Activated CD4-positive, alpha-beta T cell treated with anti-CD3 and anti-CD28 coated beads, Interleukin-2, amount 50 U/mL, for 1 hour (primary cell): ENCODE measurements at places on chromosomes 7 and 10.
A peak's percentile ranks its signal among the peaks of the same experiment; 100 is the strongest.

GRCh38 chr7:142362349-142362748, 104.5 kb upstream of the PRSS58 start:
- DNase-seq, result no peak

- no peak for DNase-seq
Measured at GRCh38 chr7:42869131-42870020, 42.5 kb downstream of the C7orf25 start.

DNA sequence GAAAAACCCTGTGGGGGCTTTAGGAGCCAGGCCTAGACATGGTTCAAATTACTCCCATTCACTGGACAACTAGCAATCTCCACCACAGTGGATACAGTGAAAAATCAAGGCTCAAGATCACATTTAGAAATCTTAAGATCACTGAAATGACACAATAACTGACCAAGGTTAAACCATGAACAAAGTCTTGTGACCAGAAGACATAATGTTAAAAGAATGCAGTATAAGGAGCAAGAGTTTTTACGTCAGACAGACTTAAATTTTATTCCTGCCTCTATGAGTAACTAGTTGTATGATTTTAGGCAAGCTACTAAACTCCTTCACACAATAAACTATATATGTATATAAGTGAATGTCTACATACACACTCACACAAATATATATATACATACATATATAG, 68.5 kb downstream of the MICU1 start:
- no peak for DNase-seq

GRCh38 chr7:127527561-127527960, 57.8 kb downstream of the GCC1 start:
- DNase-seq, result no peak

GRCh38 chr10:49053998-49054692, 61.2 kb downstream of the VSTM4 start:
- no peak for DNase-seq

- DNase-seq, result no peak
Measured at GRCh38 chr10:14660831-14661230, 113.9 kb downstream of the FAM107B start.

GRCh38 chr7:33807779-33808482, 97.4 kb upstream of the BMPER start:
- DNase-seq, result no peak

DNA sequence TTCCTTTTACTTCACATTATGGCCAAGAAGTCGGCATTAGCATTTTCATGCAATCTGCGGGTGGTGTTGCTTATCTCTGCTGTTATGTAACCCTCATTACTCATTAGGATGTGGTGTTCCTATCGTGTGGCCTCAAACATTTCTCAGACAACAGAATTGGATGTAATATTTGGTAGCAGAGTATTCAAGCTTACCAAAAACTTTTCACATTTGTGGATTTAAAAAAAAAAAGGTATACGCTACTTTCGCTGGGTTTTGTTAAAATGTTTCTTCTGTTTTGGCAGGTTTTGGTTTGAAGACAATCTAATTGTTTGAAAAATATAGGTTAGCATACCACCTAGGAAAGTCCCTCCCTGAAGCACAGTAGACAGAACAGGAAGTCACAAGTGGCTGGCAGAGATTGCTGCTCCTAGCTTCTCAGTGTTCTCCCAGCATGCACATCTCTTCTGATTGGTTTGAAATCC, 128.8 kb downstream of the GATA3 start:
- peak; percentile 24 for DNase-seq

- DNase-seq, result no peak
Measured at GRCh38 chr7:85030893-85031292, 156.0 kb downstream of the SEMA3D start.

- DNase-seq, result no peak
Measured at GRCh38 chr7:25720427-25720826, 431.6 kb upstream of the NFE2L3 start.

GRCh38 chr7:88590963-88591362, 168.5 kb upstream of the ZNF804B start:
- no peak for DNase-seq

GRCh38 chr10:4557469-4557868, 268.5 kb upstream of the AKR1E2 start:
- no peak for DNase-seq

DNA sequence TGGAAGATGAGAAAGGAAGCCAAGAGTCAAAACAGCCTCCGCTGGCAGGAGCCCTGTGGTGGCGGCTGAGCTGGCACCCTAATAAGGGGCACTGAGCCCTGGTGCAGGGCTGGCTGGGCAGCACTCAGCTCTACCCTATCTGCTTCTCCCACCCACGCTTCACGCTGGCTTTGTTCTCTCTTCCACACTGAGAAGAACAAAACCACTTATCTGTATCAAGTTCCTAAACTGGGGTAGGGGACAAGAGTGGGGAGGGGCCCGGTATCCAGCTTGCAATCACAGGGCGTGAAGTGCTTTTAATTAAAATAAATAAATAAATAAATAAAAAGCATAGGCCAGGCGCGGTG, 52.1 kb downstream of the FAM53B start:
- no peak for DNase-seq

- no peak for DNase-seq
Measured at GRCh38 chr7:45055594-45056219, 33.1 kb downstream of the NACAD start.

GRCh38 chr7:142720986-142721385, 28.3 kb upstream of the PRSS1 start:
- no peak for DNase-seq

GRCh38 chr7:31776616-31777015, 89.6 kb downstream of the PPP1R17 start:
- DNase-seq, result no peak

- no peak for DNase-seq
Measured at GRCh38 chr10:27624941-27625340, 120.7 kb downstream of the MKX start.

- DNase-seq, result no peak
Measured at GRCh38 chr10:116989439-116989838, 15.5 kb downstream of the SHTN1 start.

GRCh38 chr10:24947304-24948097, 4.9 kb downstream of the PRTFDC1 start:
- no peak for DNase-seq

GRCh38 chr10:129773359-129773990, 190.6 kb downstream of the EBF3 start:
- no peak for DNase-seq

GRCh38 chr10:51244309-51244708, 170.0 kb downstream of the PRKG1 start:
- no peak for DNase-seq

GRCh38 chr10:11986593-11987216, 55.9 kb downstream of the UPF2 start:
- DNase-seq, result peak; percentile 74

GRCh38 chr10:94439275-94439861, 37.0 kb downstream of the TBC1D12 start:
- no peak for DNase-seq

GRCh38 chr10:117627561-117627960, 85.0 kb downstream of the EMX2 start:
- DNase-seq, result no peak

DNA sequence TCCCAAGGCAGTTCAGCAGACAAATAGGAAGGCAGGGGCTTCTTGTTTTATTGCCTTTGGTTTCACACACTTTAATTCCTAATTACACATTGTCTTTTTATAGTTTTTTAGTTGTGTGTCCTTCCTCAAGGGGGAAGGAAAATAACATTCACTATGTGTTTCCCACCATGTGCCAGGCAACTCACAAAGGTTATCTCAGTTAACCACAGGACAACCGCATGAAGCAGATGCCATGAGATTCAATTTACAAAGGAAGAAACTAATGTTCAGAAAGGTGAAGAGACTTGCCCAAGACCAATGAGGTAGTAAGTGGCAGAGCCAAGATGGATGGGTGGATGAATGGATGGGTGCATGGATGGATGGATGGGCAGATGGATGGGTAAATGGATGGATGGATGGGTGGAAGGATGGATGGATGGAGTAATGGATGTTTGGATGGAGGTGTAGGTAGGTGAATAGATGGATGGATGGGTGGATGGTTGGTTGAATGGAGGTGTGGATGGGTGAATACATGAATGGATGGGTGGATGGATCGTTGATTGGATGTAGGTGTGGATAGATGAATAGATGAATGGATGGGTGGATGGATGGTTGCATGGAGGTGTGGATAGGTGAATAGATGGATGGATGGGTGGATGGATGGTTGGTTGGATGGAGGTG, 77.9 kb downstream of the ARHGAP22 start:
- no peak for DNase-seq

DNA sequence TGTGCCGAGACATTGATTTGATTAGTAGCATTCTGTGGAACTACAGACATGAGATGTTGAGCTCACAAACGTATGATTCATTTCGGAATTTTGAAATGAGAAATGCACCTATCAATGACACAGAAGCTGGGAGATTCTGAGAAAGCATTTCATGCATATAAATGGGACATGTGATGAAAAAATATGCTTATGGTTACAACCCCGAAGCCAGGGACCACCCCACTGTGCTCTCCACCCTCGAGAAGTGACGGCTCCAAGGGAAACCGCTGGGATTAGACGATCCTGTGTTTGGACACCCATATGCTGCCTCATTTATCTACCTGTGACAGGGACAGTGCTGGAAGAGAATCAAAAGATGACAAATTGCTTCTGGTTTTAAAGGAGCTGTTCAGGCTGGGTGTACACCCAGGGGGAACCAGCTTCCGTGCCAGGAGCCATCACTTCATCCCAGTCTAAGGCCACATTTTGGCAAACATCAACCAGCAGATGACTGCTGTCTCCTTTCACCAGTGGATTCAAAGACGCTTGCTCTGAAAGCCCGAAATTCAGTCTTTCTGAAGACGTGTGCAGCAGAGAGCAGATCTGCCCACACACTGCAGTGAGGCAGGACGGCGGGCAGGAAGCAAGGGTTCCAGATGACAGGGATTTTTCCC, 109.9 kb downstream of the ATXN7L1 start:
- DNase-seq, result no peak
